ENCODE measurements at places on chromosomes 11 and 22.

- no peak for DNase-seq
Measured at GRCh38 chr22:49894322-49895054, 23.8 kb downstream of the ALG12 start.

GRCh38 chr22:44596396-44597125, 98.5 kb upstream of the RTL6 start:
- no peak for DNase-seq

- DNase-seq = no peak
Measured at GRCh38 chr11:12958986-12959385, 50.1 kb upstream of the RASSF10 start.

DNA sequence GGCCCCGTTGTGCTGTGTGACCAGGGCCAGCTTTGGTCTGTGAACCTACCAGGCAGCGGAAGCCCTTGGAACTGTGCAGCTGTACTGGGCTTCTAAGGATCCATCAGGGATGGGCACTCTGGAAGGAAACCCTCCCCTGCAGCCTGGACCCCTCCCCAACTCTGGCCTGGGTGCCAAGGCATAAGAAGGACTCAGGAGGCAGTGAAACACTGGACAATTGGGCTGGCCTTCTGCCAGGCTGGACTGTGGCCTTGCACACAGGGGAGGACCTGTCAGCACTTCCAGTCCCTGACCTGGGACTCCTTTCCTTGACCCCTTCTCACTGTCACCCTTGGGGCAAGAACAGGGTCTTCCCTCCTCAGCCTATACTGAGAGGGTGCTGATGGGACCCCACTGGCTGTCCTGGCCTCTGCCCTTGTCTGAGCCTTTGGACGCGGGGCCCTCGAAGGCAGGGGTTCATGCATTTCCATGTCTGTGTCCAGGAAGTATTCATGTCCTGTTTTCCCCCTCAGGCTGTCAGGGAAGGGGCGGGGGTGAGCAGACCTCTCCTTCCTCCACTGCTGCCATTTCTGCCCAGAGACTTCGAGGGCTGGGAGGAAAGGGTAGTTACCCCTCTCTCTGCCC, 39.6 kb downstream of the PDE2A start:
- DNase-seq = no peak

Data from pons (tissue), 1 donor.